Left forelimb (tissue), 1 donor: ENCODE measurements at places on chromosomes 12 and 14.

- no peak for DNase-seq
Measured at GRCh38 chr12:75257510-75257909, 47.9 kb upstream of the KCNC2 start.

GRCh38 chr14:105387530-105387922 is 10.8 kb upstream of the TEX22 start:
- DNase-seq = no peak

- DNase-seq = no peak
Measured at GRCh38 chr12:65259501-65259900, 19.0 kb upstream of the MSRB3 start.

GRCh38 chr12:131598717-131599116 is 112.2 kb upstream of the SFSWAP start:
- no peak for DNase-seq

GRCh38 chr14:30002859-30003258 is 75.2 kb upstream of the PRKD1 start:
- no peak for DNase-seq

GRCh38 chr14:93719256-93719655 is 69.0 kb downstream of the PRIMA1 start:
- peak; percentile 52 for DNase-seq

- DNase-seq = no peak
Measured at GRCh38 chr12:92078167-92079053, 67.2 kb downstream of the BTG1 start.

DNA sequence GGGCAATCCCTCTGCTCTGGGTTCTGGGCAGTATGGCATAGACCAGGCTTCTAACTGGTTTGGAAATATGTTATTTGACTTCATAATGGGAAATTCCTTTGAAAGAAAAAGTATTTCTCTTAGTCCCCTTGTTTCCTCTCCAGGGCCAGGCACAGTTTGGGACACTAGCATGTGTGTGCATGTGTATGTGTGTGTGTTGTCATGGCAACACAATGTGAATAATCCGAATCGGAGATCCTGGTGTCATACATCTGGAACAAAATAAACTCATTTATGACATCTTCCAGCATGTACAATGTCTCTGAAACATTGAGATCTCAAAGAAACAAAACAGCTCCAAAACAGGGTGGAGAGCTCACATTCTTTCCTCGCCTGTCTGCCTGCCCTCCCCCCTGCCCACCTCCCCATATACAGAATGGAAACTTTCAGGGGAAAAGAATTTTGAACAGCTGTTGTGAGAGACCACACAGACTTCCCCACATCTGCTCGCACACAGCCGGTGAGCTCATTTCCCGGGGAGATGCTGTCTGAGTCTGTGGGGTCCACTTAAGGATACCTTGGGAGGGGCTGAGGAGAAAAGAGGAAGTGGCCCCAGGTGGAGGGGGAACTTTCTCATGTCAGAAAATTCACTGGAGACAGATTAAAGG is 55.5 kb upstream of the PARP11 start:
- peak; percentile 87 for DNase-seq

DNA sequence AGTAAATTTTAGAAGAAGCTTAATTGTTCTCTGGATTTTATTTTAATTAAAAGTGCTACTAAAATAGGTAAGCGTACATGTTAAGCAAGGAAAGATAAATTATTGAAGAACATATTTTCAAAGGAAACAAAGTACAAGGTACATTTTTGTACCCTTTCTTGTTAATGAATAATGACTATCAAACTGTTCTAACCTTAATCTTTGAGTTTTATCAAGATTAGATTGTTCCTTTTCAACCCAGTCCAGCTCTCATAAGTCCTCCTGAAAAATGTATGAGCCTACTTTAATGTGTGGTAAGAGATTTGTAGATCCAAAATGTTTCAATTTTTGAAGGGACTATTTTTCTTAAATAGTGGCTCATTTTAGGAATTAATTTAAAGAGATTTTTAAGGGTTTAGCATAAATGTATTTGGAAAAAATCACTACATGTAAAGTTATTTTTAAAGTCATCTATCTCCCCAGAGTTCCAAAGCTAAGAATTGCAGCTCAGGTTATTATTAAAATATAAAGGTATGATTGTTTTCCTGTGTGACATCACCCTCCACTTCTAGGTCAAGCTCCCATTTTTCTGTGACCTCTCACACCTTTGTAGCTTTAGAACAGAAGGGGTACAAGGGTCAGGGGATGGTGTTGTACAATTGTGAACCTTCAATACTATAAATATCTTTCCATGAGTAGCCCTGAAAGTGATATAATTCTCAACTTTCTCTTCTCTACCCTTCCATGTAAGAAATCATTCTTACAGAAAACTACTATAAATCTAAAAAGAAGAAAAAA is 1.2 kb upstream of the PIK3C2G start:
- DNase-seq = no peak

GRCh38 chr12:88496891-88497371 is 83.3 kb downstream of the KITLG start:
- DNase-seq = no peak

GRCh38 chr14:104926619-104927431 is 2.1 kb downstream of the PLD4 start:
- DNase-seq = no peak

GRCh38 chr12:78403681-78404080 is 460.9 kb upstream of the SYT1 start:
- DNase-seq = no peak

GRCh38 chr12:581746-582145 is 81.5 kb downstream of the NINJ2 start:
- DNase-seq = no peak

GRCh38 chr14:86799244-86799647 is 1193.7 kb downstream of the GALC start:
- no peak for DNase-seq
